ENCODE measurements at places on chromosomes 16 and 17.

- no peak for DNase-seq
Observed at GRCh38 chr17:43791589-43791988, 11.4 kb downstream of the CFAP97D1 start.

- DNase-seq: no peak
Observed at GRCh38 chr17:21394265-21394664, 18.1 kb downstream of the KCNJ12 start.

DNA sequence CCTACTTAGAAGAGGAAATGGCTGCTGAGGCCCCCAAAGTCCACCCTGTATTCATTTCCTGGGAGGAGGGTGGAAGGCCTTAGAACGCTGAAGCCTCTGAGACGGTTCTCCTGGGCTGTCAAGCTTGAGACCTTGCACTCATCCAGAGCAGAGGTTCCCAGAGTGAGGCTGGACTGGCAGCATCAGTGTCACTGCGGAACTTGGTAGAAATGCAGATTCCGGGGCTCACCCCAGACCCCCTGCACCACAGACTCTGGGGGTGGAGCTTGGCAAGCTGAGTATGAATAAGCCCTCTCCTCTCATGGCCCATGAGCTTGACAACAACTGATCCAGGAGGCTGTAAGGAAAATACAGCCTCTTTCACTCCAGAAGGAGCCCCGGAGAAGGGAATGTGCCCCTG lies 218.3 kb downstream of the IRF8 start:
- DNase-seq: no peak

DNA sequence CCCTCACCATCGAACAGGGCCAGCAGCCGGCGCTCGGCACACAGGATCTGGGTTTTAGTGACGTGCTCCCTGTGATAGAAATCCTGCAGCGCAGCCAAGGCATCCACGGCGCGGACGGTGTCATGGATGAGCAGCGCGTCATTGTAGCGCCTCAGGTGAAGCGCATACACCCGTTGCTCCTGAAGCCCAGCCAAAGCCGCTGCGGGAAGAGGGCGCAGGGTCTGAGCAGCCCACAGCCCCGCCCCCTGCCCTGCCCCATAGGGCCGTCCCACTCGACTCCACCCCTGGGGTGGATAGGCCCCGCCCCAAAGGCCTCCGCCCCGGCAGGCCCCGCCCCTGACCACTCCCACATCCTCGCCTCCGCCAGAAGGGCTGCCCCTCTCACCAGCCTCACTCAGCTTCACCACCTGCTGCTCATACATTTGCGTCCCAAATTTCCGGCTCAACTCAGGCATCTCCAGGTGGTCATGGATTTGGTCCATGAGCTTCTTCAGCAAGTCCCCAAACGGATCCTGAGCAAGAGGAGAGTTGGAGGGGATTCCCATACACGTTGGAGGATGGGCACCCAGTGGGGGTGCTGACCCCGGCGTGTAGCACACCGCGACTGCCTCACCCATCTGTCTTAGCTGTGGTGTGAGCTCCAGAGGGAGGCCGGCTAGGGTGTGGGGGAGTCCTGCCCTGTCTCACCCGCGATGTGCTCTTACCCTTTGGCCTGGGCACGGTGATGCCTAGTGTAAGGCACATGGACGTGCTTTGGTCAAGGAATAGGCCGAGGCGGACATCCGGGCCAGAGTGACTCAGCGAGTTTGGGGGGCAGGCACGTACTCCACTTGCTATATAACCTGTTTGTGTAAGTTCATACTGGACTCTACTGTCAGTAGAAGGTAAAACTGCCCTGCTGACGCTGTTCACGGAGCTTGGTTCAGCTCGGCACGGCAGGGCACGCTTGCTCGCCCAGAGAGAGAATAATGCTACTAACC lies 4.6 kb downstream of the DHX58 start:
- peak; percentile 94 for DNase-seq

- DNase-seq: peak; percentile 10
Observed at GRCh38 chr17:6098050-6098822, 28.1 kb downstream of the WSCD1 start.

Measured in NCI-H2081 (cell line).